A172 (cell line): ENCODE measurements at places on chromosomes 6 and 20. TPM values are rescaled to one million over a fixed set of nuclear protein-coding genes. Genes with fewer than 3 reads are reported as not detected.

DNA sequence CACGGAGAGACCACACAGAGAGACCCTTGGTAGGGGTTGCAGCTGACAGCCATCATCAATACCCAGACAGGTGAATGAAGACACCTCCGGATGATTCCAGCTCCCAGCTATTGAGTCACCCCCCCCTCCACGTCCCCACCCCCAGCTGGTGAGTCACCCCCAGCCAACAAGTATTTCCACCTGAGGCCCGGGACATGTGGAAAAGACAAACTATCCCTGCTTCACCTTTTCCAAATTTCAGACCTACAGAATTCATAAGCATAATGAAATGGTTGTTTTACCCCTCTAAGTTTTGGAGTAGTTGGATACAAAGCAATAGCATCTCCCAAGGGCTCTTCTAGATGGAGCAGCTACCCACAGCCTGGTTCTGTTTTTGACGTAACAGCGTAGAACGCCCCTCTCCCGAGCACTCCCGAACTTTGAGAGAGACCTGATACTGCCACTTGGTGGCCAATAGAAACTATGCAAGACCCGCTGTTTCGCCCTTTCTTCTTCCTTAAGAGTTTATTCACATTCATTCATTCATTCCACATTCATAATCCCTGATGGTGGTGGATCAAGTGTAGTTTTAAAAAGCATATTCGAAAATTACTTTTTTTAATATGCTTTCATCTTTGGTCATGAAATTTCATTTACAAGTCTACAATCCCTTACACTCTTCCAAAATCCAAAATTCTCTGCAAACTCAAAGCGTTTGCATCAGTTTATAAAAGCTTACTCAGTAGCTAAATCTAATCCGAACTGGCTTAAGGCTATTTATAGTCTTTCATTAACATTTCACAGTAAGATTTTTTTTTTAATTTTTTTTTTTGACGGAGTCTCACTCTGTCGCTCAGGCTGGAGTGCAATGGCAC lies 15.1 kb upstream of the PPP1R16B start:
- peak; percentile 33 for DNase-seq

GRCh38 chr6:141035312-141036200 lies 1097.2 kb upstream of the GJE1 start:
- no peak for DNase-seq

Gene ATG5
- total RNA-seq, result 40.8 and 53.7 TPM in 2 replicates

- peak; percentile 2 for DNase-seq
These were observed 432.6 kb downstream of the MMUT start for GRCh38 chr6:49030251-49031020.

DNA sequence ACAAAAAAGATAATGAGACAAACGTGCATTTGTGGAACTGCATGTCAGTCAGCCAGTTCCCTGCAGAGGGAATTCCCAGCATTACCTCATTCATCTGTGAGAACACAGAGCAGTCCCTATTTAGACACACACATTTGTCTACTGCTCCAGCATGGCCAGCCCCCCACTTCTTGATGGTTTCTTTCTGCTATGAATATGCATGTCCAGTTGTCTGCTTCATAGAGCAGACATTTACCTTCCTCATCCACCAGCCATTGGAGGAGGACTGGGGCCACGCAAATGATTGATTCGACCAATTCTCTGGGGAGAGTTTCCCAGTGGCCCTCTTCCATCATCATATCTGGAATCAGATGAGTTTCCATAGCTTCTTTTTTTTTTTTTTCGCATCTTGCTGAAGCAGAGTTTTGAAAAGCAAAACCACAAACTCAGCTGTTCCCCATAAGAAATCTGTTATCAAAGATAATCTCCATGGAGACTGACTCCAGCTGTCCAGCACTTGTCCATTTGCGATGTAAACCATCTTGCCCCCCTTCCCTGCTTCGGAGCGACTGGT lies 11.8 kb downstream of the ENPP1 start:
- DNase-seq, result peak; percentile 33

DNA sequence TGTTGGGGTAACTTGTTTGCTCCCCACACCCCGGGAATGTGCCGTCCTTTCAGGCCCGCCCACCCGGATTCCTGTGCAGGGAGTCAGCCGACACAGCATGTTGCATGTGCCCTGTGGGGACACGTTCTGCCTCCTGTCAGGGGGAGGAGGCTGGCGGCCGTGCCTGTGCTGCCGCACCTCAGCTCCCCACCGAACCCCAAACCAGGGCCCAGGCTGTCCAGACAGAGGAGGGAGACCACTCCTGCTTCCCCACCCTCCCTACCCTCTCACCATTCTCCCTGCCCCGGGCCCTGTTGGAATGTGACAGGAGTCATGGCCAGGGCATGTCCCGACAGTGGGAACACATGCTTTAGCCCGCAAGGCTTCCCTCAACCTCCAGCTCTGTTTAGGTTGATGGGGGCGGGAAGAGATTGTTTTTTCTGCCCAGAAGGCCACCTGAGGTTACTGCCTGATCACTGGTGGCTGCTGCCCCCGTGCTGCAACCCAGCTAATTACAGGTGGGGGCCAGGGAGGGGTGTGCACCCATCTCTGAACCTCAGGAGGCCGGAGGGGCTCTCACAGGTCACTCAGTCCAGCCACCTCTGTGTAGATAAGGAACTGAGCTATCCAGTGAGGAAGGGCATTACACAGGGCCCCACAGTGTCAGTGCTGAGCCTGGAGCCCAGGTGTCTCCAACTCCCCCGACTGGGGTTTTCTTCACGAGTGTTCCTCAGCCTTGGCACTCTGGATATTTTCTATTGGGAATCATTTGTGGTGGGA lies 13.6 kb downstream of the LRRC73 start:
- peak; percentile 58 for DNase-seq

DNA sequence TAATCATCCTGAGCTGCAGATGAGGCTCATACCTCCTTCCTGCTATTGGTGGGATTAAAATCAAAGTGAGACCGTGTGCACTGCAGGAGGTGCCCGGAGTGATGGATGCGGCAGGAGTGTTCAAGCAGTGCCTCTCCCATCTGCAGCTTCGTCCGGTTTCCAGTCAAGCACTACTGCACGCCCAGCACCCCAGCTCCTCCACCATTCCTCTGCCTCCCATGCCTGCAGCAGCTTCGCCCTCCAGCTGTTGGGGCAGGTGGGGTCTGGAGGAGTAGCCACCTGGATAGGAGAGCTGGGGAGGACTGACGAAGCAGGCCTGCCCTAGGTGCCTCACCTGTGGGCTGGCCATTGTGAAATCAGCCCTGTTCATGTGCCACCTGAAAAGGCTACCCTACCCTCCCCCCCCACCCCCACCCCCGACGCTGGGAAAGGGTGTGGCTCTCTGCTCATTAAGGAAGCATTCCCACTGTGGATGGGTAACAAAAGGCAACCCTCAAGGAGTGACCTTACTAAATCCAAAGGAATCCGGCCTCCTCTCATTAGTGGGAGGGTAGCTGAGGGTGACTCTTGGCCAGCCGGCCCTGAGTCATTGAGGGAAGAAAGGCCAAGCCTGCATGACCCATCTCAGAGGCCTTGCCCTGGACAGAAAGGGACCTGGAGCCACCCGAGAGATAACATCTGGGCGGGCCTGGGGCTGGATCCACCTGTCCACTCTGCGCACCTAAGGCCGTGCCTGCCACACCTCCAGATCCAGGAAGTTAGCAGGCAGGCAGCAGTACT lies 115.9 kb upstream of the ARMC2 start:
- peak; percentile 93 for DNase-seq

- DNase-seq, result no peak
These were observed 11.4 kb downstream of the SLC2A4RG start for GRCh38 chr20:63750807-63751470.

Gene MTFR2
- 10.3 and 11.5 TPM in 2 replicates for total RNA-seq

GRCh38 chr6:84123186-84123585 lies 89.6 kb downstream of the MRAP2 start:
- DNase-seq, result no peak

DNA sequence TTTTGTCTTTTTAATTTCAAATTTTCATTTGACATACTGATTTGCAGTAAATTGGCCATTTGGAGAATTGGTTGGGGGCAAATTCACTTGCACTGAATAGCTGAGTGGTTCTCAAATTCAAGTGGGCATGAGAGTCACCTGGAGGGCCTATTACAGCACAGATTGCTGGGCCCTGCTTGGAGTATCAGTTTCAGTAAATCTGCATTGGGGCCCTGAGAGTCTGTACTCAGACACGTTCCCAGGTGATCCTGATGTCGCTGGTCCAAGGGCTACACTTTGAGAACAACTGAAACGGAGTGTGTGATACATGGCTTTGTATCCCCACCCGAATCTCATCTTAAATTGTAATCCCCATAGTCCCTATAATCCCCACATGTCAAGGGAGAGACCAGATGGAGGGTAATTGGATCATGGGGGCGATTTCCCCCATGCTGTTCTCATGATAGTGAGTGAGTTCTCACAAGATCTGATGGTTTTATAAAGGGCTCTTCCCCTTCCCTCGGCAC lies 115.9 kb downstream of the KLHL32 start:
- no peak for DNase-seq

Gene FOXO3
- total RNA-seq, result 10.9 and 11.4 TPM in 2 replicates

Gene VWA7
- 0.60 and 3.2 TPM in 2 replicates for total RNA-seq

Gene ENPP3
- 0.89 TPM in 1 of 2 replicates, not detected in the other for total RNA-seq

GRCh38 chr6:91097364-91097763 lies 510.5 kb upstream of the MAP3K7 start:
- DNase-seq, result no peak

GRCh38 chr6:157055863-157056262 lies 267.5 kb downstream of the TMEM242 start:
- DNase-seq, result no peak

Gene FLRT3
- 4.0 and 8.9 TPM in 2 replicates for total RNA-seq

Gene DSP
- total RNA-seq, result 39.5 and 40.9 TPM in 2 replicates

Gene POLR1H
- 16.7 and 19.4 TPM in 2 replicates for total RNA-seq

DNA sequence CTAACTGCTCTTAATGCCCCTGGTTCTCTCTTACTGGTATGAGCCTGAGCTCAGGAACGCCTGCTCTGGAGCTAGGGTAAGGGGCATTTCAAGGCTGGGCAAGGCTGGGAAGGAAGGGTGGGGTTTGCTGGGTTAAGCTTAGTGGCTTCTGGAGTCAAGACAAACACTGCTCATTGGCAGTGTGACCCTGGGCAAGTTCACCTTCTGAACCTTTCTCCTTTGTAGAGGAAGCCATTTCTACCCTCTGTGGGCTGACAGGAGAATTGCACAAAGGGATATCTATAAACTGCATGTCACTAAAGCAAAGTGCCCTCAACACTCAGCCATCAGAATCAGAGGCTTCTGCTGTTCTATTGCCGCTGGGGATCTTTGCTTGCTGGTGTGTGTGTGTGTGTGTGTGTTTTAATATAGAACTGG lies 20.3 kb upstream of the LRRN4 start:
- DNase-seq, result peak; percentile 24

DNA sequence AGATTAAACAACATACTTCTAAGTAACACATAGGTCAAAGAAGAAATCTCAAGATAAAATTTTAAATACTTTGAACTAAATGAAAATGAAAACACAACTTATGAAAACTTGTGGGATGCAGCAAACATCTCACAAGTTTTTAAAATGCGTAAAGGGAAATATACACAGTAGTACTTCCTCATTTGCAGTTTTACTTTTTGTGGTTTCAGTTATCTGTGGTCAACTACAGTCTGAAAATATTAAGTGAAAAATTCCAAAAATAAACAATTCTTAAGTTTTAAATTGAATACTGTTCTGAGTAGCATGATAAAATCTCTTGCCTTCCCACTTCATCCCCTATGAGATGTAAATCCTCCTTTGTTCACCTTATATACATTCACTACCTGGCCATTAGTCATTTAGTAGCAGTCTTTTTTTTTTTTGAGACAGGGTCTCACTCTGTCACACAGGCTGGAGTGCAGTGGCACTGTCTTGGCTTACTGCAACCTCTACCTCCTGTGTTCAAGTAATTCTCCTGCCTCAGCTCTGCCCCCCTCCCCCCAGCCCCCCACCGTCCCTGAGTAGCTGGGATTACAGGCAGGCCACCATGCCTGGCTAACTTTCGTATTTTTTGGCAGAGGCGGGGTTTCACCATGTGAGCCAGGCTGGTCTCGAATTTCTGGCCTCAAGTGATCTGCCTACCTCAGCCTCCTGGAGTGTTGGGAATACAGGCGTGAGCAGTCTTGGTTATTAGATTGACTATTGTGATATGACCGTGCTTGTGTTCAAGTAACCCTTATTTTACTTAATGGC lies 154.6 kb upstream of the AHI1 start:
- DNase-seq, result no peak

GRCh38 chr20:59159091-59159490 lies 4.5 kb upstream of the ZNF831 start:
- no peak for DNase-seq

Gene CABLES2
- total RNA-seq, result 10.4 and 12.9 TPM in 2 replicates

Gene PPP1R3G
- total RNA-seq, result 0.22 and 1.5 TPM in 2 replicates

GRCh38 chr6:142671791-142672190 lies 273.2 kb downstream of the HIVEP2 start:
- DNase-seq, result no peak

- no peak for DNase-seq
These were observed 13.2 kb downstream of the SIRPG start for GRCh38 chr20:1644101-1644962.

Gene SAMD5
- 1.8 and 2.7 TPM in 2 replicates for total RNA-seq

DNA sequence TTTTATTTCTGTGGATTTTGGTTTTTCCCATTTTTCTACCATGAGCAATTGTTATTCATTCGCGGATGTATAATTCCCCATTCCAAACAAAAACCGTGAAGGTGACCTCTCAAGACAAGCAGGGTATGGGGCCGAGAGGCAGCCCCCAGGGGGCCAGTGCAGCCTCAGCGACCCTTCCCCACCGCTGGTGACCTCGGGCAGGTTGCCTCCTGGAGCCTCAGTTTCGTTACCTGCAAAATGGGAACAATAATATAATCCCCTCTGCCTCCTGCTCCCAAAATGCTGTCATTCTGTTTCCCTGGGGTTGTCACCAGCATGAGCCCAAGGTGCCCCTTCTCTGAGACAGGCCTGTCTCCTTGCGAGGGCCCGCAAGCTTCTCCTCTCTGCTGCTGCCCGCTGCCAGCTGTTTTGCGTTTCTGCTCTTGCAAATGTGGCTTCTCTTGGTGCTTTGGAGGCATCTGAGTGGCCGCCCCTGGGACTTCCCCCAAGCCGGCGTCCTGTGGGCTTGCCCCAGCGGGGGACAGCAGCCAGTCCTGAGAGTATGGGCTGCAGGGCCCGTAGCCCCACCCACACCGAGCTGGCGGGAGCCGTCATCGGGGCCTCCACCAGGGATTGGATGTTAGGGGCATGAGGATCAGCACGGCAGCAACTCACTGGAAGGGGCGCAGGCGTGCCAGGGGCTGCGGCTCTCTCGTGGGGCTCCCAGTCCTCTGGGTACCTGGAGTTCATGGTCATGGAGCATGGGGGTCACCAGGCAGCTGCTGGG lies 161.9 kb downstream of the TAF4 start:
- DNase-seq, result no peak

- DNase-seq, result no peak
These were observed 77.6 kb downstream of the WASF1 start for GRCh38 chr6:110101885-110102284.

DNA sequence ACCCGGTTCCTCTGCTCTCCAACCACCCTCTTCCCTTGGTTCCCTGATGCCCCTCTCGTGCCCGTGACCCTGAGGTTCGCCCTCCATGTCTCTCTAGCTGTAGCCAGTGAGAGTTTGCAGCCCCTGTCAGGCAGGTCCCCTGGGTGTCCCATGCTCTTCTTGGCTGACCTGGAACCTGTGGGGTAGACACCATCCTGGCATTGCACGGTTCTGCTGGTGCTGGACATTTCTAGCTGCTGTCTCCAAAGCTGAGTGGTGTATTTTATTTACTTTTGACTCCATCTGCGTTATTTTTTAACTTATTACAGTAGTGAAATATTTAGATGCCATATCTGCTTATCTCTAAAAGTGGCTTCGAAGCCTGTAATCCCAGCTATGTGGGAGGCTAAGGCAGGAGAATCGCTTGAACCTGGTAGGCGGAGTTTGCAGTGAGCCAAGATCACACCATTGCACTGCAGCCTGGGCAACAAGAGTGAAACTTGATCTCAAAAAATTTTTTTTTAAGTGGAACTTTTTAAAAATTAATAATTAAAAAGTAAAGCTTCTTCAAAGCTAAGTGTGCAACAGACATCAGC lies 12.5 kb downstream of the ENTPD6 start:
- DNase-seq, result no peak
